ENCODE measurements at places on chromosomes 1 and 21.

GRCh38 chr1:25577134-25577920 lies 33.9 kb downstream of the LDLRAP1 start:
- no peak for DNase-seq

DNA sequence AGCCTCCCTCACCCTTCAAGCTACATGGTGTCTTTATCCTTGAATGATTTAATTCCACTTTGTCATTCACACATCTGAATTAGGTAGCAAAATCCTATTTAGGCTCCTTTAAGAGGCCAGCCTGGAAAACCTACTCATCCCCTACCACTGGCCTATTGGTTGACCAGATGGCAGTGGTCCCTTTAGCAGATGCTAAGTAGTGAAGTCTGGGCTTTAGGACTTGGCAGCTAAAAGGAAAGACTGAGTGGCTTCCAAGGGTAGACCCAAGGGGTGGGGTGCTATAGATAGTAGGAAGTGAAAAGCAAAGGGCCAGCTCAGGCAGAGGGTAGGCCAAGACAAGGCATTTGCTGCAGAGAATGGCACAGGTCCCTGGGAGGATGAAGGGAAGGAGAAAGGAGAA lies 46.6 kb downstream of the KCNJ6 start:
- DNase-seq: no peak

DNA sequence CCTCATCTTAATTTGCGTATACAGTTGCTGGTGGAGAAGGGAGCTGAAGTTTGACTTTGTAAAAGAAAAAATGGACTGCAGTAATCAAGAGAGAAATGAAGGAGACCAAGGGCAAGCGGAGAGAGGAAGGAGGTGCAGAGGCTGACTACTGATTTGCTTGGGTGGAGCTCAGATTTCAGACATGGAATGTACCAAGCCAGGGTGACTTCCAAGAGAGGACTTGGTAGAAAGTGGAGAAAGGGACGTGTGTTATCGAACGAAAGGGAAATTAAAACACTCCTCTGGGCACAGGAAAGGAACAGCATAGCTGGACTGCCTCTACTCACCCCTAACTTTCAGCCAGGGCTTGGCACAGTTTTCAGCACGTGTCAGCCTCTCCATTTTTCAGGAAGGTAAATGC lies 15.1 kb upstream of the HEATR1 start:
- DNase-seq: no peak

DNA sequence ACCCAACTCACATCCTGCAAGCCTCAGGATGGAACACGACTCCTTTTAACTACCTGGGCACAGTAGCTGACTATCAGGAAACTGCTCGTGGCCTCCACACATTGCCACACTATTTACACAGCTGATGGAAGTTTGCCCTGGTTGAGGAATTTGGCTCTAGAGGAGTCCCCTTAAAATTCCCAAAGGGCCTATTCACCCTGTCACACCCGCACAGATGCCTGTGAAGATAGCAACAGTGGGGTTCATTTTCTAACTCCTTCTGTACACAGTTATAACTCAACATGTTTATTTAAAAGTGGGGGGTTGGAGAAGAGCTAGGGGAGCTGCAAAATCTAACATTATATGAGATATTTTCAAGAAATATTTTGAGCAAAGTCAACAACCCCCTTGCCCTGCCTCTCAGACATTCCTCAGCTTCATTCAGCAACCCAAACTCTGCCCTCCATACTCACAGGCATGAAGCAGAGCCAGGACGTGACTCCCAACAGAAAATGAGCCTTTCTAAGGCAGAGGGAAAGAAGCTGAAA lies 35.8 kb upstream of the CCN1 start:
- peak; percentile 66 for DNase-seq

- DNase-seq: no peak
Observed at GRCh38 chr1:150227228-150227627, 8.7 kb downstream of the ANP32E start.

DNA sequence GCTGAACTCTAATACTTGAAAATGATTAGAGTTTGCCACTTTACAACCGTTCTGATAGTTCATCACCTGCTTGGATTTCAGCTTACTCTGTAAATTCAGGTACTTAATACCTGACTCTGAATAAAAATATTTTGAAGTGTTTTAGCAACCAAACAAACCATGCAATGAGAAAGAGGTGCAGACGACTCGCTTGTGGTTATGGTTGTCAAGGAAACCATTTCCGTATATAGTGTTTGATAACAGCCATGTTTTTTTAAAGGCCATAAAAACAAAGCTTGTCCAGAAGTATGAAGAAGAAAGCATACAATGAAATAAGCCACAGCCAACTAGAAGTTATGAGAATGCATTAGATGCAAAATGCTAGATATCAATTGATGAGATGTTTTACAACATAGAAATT lies 167.2 kb upstream of the HMCN1 start:
- peak; percentile 83 for DNase-seq

- peak; percentile 42 for DNase-seq
Observed at GRCh38 chr21:33395891-33396331, 7.3 kb upstream of the IFNGR2 start.

- DNase-seq: peak; percentile 67
Observed at GRCh38 chr1:7975212-7975865, 13.8 kb downstream of the PARK7 start.

DNA sequence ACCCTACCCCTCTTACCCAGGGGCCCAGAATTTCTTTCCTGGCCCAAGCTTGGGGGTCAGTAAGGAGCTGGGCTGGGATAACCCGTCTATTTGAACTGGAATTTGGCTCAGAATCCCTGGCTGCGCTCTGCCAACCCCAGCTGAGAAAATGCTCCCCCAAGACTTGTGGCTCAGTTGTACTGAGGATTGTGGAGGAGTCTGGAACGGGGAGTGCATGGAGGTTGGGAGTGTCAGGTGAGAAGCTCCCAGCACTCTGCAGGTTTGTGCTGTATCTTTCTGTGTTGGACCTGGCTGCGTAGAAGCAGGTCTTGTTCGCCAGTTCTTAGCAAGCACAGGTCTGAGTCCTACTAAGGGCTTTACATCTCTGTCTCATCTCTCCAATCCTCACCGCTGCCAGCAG lies 1.6 kb downstream of the TCEA3 start:
- DNase-seq: no peak

GRCh38 chr1:88774151-88774556 lies 90.1 kb downstream of the PKN2 start:
- DNase-seq: no peak

GRCh38 chr1:50976890-50977574 lies 7.0 kb downstream of the CDKN2C start:
- peak; percentile 49 for DNase-seq

DNA sequence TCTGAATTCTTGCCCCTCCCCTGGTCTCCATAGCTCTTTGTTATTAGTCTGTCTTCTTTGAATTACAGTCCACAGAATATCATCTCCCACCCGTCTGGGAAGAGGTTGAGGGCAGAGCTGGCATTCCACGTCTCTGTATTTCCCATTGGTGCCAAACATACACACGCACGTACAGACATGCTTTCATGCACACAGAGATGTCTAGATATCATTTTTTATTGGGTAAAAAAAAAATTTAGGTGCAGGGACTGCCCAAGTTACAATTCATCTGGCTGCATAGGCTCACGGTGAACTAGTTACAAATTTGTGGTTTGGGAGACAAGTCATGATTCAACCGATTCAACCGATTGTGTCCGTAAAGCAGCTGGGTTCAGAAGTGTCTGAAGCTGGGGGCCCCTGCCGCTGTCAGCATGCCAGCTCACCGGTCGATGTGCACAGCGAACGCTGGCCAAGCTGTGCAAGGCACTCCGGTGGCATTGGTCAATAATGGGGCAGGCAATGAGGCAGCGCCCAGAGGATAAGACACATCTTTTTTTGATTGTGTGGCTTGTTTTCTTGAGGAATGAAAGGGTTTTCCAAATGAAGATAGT lies 73.7 kb downstream of the KCNN3 start:
- DNase-seq: no peak
